ENCODE measurements at places on chromosomes 2 and 18.

DNA sequence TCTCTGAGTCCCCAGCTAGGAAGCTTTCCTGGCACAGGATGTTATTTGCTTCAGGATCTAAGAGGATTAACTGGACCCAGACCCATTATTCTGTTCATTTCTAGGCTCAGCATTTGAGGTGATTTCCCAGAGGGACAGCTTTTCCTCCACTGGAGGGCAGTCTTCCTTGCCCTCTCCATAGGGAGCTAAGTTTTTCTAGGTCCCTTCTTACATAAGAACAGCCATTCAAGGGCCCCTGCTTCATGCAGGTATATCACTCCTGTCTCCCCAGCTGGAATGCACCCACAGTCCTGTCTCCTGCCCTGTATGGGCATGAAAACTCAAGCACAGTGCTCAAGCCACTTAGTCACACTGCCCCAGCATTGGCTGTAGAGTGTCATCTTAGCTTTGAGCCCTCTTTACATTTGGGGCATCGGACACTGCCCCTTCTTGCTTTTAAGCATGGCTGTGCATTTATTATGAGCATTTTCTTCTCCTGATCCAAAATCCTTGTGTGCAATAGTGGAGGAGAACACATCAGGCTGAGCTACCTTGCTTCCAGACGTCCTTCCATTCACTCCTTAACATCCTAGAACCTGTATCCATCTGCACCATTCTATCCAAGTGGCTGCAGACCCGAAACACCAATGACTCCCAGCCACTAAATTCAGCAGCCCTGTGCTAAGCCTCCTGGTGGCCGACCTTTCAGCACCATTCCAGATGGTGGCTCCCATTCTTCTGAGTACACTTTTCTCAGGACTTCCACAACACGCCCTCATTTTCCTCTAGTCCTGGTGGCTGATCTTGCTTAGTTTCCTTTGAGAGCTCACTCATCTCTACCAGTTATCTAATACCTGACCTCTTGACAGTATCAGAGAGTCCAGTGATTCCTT lies 80.0 kb downstream of the COPS8 start:
- no peak for DNase-seq

- no peak for DNase-seq
Measured at GRCh38 chr2:74007121-74007520, 22.4 kb downstream of the TET3 start.

DNA sequence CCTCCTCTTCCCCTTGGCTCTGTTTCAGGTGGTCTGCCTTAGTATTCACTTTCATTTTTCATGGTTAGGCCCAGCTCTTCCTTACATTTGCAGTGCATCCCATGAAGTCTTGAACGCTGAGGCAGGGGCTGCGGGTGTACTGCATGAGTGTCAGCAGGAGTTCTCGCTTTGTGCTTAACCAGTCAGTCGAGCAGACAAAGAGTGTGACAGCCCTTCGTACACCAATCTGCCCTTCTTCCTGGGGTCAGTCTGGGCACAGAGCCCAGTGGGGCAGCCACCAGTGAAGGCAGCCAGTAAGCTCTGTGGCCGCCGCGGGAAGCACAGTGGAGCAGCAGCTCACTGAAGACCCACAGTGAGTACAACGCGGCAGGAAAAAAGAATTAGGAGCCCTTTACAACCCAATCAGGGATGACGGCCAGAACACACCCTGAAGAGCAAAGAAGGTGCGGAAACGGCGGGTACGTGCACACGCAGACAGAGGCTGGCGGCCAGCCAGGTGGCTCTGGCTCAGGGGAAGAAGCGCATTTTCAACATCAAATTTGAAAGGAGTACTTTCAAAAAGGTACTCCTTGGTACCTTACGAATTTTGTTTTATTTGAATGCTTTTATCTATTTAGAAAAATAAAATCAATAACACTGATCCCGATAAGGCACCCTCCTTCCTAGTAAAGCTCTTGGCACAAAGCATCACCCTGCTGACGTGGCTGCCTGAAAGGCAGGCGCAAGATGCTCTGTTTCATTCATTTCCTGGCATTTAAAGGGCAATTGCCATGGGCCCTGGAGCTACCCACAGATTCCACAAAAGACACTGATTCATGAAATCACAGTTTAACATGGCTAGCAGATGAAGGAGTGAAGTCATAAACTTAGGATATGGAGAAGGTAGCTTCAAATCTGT lies 47.0 kb upstream of the SEMA4C start:
- no peak for DNase-seq

- no peak for DNase-seq
Measured at GRCh38 chr2:215746226-215746886, 267.0 kb downstream of the MREG start.

DNA sequence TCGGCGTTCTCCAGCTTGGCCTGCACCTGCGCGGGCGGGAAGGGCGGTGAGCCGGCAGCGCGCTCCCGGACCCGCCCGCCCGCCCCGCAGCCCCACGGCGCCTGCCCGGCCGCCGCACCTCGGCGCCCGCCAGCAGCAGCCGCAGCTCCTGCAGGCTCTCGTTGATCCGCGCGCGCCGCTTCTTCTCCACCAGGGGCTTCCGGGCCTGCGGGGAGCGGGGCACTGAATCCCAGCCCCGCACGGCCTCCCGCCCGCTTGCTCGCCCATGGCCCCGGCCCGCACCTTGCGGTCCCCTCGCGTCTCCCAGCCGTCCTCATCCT lies 335 bp downstream of the HES6 start:
- no peak for DNase-seq

DNA sequence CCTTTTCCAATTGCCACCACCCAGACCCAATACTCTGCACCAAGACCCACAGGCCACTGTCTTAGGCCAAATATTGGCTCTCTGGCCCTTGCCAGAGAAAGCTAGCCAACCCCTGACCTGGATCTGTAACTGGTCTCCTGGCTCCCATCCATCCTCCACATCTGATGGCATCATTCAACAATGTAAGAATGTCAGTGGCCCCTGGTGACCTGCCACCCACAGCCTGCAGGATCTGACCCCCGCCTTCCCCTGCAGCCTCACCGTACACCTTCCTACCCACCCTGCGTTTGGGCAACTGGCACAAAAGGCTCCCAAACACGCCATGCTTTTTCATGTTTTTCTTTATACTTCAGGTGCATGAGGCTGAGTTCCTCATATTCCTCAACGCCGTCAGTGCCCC lies 60.0 kb upstream of the ASAP2 start:
- no peak for DNase-seq

DNA sequence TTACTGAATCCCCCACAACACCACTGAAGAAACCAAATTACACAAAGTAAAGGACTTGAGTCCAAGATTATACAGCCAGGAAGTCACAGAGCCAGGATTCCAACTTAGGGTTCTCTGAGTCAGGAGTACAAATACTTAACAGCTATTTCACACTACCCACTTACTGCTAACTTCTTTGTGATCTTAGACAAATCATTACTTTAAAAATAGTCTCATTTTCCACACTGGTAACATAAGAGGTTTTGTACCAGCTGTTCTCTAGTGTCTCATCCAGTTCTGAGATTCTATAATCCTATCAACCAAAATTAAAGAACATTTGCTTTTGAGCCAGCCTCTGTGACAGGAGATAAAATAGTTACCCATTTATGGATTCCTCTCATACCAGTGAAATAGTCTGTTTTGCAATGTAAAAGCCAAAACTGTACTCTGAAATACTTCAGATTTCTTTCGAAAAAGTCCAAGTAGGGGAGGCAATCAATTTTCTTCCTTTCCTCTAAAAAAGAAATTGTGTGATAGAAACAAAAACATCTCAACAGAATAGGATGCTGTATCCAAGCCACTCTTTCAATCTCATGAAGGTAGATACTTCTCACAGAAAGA lies 157.6 kb downstream of the LRATD1 start:
- peak; percentile 27 for DNase-seq

DNA sequence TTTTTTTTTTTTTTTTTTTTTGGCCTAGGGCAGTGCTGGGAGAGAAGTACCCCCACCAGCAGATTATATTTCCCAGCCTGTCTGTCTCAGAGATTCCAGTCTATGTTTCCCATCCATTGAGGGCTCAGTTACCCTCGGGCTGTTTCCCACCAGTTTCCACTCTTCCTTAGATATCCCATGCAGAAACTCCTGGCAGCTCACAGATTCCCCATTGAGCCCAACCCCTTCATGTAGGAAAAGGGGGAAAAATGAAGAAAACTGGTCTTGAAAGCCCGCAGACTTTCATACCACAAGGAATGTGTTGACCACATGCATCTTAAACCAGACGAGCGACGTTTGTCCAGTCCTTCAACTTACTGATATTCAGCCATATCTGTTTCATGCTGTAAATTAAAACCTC lies 15.2 kb downstream of the ASXL3 start:
- DNase-seq: no peak

GRCh38 chr18:36947820-36948348 lies 119.0 kb downstream of the KIAA1328 start:
- no peak for DNase-seq

GRCh38 chr2:75416420-75417342 lies 144.1 kb downstream of the EVA1A start:
- no peak for DNase-seq

Data from GM04504 (cell line).